Peyer's patch (tissue), 4 donors: ENCODE measurements at places on chromosomes 12 and 14. TPM values are rescaled to one million over a fixed set of nuclear protein-coding genes. Genes with fewer than 3 reads are reported as not detected.

- no peak for DNase-seq
Observed at GRCh38 chr12:123050331-123050831, 69.9 kb downstream of the ARL6IP4 start.

GRCh38 chr14:54784060-54784459, 118.6 kb downstream of the GCH1 start:
- no peak for DNase-seq

DNA sequence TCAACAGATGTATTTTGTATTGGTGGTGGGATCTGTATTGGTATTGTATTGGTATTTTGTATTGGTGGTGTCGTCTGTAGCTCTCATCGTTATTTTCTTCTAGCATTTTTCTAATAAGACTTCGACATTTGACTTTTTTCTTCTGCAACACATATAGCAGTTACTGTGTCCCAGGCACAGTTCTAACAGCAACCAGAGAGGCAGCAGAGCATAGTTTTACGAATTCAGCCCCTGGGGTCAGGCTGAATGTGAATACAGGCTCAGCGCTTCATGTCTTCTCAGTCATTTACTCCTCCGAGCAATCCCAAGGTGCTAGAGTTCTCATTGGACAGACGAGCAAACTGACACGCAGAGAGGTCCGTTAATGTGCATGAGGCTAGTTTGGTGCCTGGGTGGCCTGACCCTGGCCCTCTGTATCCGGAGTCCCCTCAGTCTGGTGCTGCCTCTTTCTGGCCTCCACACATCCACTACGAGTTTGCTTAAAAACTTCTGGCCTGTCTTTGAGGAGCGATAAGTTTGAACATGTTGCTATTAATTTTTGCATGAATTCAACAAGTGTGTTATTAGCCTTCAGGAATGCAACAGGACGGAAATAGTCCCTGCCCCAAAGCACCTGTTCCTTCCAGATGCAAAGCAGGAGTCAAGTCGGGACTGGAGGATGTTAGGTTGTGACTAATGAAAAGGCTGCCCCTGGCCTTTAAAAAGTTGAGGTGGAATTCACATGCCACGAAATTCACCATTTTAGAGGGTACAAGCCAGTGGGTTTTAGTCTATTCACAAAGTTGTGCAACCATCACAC, 87.0 kb downstream of the GLT1D1 start:
- no peak for DNase-seq

DNA sequence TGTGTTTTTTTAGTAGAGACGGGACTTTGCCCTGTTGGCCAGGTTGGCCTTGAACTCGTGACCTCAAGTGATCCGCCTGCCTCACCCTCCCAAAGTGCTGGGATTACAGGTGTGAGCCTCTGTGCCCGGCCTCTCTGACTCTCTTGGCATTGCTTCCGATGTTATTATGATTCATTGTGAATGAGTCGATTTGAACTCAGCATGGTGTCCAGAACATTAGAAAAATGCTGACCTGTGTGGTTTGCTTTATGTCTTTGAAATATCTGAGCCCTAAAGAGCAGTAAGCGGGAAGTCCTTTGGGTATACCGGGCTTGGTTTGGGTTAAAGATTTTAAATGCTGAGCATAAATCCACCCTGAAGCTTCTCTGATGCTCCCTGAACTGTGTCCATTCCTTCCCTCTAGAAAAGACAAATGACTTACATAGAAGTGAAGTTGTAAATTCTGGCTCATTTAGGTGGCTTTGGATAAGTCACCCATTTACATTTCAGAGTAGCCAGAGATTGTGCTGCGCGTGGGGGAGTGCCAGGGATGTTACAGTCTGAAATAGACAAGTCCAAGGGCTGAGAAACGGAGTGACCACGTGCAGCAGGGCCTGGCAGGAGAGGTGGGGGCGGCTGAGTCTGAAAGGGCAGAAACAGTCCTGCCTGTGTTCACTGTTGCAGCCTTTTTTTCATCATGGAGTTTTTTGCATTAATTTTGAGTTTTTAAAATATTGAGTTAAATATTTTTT, 39.6 kb downstream of the SLC15A4 start:
- DNase-seq: no peak

DNA sequence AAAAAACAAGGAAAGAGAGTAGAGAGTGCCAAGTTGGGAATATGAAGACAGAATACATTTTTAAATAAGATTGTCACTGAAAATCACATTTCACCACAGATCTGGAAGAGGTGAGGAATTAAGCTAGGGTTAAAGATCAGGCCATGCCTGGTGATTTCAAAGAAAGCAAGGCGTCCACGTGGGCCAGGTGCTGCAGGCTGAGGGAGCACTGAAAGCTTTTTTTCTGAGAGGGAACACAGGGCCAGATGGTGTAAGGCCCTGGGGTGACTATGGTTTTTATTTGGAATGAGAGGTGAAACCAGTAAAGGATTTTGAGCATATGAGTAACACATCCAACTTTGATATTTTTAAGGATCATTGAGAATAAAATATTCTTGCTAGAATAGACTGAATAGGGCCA, 20.9 kb downstream of the SYT1 start:
- DNase-seq: no peak

DNA sequence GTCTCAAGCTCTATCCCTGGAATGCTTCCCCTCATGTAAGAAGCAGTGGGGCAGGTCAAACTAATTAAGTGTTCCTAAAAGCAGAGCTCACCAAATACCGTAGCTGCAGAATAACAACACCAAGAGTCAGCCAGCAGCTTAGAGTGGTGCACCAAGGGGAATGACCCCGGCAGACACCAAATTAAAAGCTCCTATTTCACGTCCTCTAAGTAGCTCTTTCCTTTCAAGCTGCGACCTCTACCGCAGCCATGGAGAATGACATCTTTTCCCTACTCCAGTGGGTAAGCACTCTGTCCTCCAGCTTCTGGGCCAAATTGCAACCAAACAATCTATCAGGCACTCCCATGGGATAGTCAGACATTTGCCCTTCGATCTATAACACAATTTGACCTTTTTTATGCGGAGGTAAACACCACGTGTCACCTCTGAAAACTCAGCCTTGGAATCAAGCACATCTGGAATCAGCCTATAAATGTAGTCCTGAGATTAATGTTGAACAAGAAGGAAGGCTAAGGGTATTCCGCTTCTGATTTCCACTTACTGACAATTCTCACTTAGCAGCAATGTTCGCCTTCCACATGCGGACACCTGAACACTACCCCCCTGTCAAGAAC, 67.6 kb upstream of the CDKN3 start:
- peak; percentile 60 for DNase-seq

- no peak for DNase-seq
Observed at GRCh38 chr12:77888611-77889010, 57.9 kb downstream of the NAV3 start.

The EDDM3A gene
- total RNA-seq: not detected

The FOXM1 gene
- 31.4 TPM for total RNA-seq

The SAMD15 gene
- not detected for total RNA-seq

The PCBP2 gene
- 468 TPM for total RNA-seq
